ENCODE measurements at places on chromosomes 7 and 10.

DNA sequence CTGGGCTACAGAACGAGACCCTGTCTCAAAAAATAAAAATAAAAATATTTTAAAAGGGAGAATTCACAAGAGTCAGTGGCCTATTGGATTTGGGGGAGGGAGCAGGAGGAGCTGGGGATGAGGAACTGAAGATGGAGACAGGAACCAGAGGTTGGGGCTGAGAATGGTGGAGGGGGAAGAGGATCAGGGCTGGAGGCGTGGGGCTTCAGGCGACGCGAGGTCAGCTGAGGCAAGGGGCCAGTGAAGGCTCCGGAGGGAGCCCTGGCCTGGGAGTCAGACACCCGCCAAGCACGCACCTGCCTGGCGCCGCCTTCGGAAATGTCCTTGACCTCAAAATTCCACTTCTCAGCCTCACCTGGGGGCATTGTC is 671 bp upstream of the CLEC2L start:
- peak; percentile 8 for DNase-seq

DNA sequence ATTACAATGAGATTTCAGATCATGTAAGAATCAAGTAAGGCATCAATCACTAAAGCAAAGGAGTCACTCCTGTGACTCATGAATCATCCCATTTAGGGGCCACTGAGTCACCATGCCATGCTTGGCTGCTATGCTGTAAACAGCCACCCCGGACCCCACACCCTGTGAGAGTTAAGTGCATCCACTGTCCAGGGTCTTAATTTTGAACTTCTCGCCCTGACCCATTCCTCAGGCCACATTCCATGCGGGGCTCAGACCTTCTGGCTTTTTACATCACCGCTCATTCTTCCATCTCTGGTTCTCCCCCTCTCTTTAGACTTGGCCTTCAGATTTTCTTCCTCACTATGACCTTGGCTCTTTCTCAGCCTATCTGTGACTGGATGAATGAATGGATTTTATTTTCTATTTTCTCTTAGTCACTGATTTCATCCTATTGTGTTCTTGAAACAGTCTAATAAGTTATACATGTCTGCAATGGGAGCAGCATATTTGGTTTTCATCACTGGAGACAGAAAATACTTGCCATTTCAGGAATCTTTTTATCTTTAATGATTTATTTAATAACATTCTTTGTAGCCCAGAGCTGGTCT is 239.6 kb downstream of the SKIDA1 start:
- DNase-seq, result no peak

DNA sequence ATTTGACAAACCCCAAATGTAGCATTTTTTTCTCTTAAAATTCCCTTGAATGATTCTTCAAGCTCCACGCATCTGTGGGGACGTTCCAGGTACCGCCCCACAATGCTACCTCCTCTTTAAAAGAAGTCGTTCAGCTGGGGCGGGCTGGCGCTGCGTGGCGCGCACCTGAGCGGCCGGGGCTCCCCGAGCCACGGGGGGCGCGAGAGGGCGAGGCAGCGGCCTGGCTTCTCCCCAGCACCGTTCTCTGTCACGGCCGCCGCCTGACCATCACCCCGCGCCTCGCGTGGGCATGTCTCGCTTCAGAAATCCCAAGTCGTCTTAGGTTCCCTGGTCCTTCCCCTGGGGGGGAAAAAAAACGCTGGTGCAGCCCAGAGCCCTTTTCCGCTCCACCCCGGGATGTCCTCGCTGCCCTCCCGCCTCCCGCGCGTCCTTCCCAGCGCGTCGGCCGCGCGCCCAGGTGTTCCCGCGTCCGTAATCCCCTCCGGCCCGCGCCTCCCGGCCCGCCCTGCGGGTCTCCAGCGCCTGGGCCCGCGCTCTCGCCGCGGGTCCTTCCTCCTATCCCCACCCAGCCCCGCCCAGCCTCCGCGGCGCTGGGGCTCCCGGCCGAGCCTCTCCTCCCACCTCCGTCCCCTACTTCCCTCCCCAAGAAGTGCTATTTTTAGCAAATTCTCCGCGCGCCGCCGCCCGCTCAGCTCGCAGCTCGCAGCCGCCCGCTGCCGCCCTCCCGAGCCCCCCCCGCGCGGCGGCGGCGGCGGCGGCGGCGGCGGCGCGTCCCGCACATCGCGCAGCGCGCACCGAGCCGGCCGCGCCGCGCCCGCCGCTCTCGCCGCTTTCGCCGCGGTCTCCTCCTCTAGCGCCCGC is 58.7 kb upstream of the PRPS1L1 start:
- DNase-seq, result peak; percentile 66

DNA sequence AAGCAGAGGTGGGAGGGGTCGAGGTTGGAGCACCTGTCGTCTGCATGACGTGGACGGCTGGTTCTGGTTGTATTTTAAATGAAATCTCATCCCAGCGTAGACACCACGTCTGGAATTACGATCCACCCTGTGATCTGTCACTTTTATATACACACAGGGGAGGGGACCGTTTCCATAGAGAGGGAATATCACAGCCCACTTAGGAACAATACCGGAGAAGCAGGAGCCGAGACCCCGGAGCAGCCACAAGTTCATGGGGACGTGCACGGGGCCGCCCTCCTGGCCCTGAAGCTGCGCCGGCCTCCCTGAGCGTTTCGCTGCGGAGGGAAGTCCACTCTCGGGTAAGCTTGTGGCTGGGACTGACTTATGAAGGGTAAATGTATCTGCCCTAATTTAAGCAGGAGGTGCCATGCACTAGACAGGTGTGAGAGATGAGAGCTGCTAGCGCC is at the start of gene UCN3:
UCN3 (plus strand) TSS at position 77 of the 449 bp plus-strand sequence. CDS start 8,755 bp downstream, outside the sequence.
- DNase-seq, result no peak

DNA sequence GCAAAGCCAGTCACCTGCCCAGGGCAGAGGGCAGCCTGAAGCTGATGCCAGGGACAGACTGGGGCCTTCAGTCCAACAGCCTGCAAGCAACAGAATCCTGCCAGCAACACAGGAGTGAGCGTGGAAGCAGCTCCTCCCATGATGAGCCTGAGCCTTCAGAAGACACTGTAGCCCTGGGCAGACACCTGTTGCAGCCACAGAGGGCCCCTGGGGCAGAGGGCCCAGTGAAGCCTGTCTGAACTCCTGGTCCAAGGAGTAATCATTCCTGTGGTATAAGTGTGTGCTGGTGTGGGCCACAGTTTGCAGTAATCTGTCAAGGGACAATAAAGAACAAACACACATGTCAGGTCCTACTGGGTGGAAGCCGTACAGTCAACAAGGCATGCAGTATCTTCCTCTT is 2.9 kb upstream of the PFKP start:
- DNase-seq, result no peak
